ENCODE measurements at places on chromosomes 7 and 10.

DNA sequence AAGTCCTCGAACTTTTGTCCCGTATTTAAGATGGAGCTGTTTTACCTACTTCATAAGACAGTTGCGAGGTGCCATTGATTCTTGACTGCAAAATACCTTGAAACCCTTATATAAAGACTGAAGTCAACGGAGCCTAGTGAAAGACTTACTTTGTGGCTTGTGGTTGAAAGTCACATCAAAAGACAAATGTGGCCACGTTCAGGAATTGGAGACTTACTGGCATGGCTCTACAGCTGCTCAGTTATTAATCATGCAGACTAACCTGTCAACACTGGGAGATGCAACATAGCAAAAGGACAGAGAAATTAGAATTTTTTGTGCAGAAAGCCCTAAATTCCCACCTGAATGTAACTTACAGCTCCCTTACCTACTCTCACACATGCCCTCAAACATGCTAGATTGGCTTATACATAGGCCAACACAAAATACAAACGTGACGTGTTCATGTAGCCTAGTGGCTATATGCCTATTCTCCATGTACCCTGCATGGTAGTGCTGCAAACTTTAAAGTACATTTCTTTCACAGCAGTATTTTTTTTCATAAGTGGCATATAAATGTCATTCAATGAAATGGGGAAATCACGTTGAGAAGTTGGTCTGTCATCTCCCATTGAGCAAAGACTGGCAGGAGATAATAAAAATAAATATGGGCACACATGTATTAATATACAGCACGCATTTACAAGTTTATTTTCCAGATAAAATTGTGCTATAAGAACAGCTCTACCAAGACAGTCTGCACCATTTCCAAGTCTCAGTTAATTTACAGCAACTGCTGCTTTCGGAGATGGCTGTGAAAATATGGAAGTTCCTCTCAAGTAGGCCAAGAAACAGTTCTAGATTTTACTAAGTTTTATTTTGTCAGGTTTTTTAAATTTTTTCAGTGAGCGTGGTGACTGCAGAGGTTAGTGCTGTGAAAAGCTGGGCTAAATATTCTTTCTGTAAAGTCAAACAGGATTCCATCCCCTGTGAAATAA is 170.4 kb upstream of the C7orf33 start:
- DNase-seq: peak; percentile 58

DNA sequence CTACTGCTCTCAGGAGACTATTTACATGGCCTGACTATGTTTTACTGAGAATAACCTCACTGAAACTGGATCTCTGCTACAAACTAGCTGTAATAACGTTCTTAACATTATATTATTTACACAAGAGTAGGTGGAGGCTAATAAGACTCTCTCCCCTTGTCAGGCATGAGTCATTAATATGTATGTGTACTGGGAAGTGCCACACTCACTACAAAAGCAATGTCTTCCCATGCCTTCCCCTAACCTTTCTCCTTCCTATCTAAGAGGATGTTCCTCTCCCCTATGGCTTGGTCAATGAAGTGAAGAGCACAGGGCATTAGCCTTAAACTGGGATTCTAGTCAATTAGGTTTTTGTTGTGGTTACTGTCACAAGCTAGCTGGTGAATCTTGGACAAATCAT is 147.9 kb downstream of the DGKB start:
- DNase-seq: no peak

DNA sequence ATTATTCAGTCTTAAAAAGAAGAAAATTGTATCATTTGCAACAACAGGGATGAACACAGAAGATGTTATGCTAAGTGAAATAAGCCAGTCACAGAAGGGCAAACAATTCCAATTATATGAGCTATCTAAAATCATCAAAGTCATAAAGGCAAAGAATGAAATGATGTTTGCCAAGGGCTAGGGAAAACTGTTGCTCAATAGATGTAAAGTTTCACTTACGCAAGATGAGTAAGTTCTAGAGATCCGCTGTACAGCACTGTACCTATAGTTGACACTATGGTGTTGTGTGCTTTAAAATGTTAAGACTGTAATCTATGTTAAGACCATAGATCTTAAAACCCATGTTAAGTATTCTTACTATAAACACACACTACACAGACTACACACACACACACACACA is 904.6 kb upstream of the LRRN3 start:
- DNase-seq: no peak

GRCh38 chr7:69860941-69861622 is 262.8 kb downstream of the AUTS2 start:
- no peak for DNase-seq

- DNase-seq: no peak
Observed at GRCh38 chr10:52706332-52707070, 66.1 kb downstream of the MBL2 start.

DNA sequence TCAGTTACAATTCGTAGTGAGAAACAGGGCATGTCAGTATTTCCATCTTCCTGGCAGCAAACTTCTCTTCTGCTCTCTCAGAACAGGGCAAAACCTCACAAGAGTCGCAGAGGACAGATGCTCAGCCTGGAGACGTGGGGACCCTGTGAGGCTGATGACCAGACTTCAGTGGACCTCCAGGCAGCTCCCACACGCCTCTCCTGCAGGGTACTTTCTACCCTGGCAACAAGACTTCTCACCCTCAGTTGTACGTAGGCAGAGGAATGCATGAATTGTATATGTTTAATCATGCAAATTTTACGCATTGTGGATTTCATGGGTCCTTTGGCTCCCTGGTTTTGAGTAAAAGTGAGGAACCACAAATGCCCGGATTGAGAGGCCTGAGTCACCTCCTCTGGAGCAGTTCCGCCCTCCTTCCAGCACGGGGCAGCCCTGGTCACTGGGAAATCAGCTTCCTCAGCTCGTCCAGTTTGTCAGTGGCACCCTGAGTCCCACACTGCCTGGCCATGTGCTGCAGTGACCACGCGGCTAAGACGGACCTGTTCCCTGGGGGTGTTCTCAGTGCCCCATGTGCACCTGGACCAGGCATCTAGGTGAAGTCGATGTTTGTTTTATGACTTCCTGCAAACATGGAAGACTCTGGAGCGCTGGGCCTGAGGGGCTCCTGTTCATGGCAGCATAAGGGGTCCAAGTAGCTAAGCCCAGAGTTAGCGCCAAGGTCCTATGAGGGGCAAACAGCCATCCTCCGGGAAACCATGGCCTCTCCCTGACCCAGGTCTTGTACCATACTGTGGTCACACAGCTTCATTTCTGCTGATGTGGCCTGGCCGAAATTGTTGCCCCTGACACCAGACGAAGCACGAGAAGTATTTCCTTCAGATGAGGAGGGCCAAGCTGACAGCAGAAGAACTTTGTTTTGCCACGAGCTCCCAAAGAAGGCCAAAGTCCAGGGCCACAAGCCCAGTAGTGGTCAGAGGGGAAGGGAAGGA is 165.1 kb downstream of the TNS3 start:
- DNase-seq: no peak

Measured in T-helper 2 cell (primary cell).